HepG2 (cell line): ENCODE measurements at places on chromosomes 11 and 22.

- H3K27me3 ChIP-seq = peaks cover 65% of the 10 kb centered on the region; the same call in 2 of the 3 replicates
- no peaks in the 10 kb centered on the region for H3K36me3 ChIP-seq
- no peak overlapping the region for H3K4me3 ChIP-seq
- peaks cover 7% of the 10 kb centered on the region; the same call in 1 of the 2 replicates for H3K4me1 ChIP-seq
Measured at GRCh38 chr11:119640541-119640940, 88.5 kb downstream of the NECTIN1 start.

DNA sequence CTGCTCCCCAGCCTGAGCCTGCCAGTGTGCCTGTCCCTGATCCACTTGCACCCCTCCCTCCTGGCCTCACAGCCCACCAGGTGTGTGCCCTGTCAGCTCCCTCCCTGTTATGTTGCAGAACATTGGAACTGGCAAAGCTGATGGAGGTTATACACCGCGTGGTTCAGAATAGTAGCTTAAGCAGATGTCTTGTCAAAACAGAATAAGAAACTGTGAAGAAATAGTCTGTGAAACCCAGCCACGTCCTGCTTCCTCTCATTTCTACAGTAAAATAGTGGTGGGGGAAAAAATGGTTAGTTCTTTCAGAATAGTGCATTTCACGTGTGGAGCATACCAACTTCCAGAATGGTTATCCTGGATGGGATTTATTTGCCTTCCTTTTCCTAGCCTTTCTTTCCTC, 161.2 kb upstream of the NAV2 start:
- H3K4me1 ChIP-seq = no peaks in the 10 kb centered on the region
- no peak overlapping the region for H3K27ac ChIP-seq
- H3K4me3 ChIP-seq = no peak overlapping the region
- no peak for DNase-seq

GRCh38 chr11:34405079-34405858, 33.5 kb upstream of the CAT start:
- no peaks in the 10 kb centered on the region for H3K36me3 ChIP-seq
- no peak for DNase-seq
- no peaks in the 10 kb centered on the region for H3K27me3 ChIP-seq
- no peak overlapping the region for H3K4me3 ChIP-seq
- no peak overlapping the region for H3K27ac ChIP-seq

GRCh38 chr11:16773981-16774935, 35.8 kb downstream of the C11orf58 start:
- no peaks in the 10 kb centered on the region for H3K27me3 ChIP-seq
- peak overlapping the region; percentile 76 for H3K27ac ChIP-seq
- peak overlapping the region; percentile 33; the same call in 1 of the 2 replicates for H3K4me3 ChIP-seq
- H3K36me3 ChIP-seq = peaks cover 6% of the 10 kb centered on the region
- peaks cover 49% of the 10 kb centered on the region for H3K4me1 ChIP-seq

- no peaks in the 10 kb centered on the region for H3K4me1 ChIP-seq
- no peaks in the 10 kb centered on the region for H3K27me3 ChIP-seq
Measured at GRCh38 chr11:70420008-70420464, 21.7 kb downstream of the CTTN start.

DNA sequence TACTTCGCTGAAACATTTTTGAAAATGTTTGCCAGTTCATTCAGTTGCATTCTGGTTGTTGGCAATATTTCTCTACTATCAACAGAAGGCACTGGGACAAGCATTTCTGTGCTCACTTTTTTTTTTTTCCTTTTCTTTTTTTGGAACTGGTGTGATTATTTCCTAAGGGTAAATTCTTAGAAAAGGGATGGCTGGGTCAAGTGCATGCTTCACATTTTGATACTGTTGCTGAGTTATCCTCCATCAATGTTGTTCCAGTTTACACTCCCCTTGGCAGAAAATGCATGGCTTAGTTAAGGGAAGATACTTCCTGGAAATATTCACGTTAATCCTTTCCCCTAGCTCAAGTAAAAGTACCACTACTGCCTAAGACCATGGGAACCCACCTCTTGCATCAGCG, 81.8 kb downstream of the OSBP2 start:
- no peaks in the 10 kb centered on the region for H3K36me3 ChIP-seq
- no peaks in the 10 kb centered on the region for H3K27me3 ChIP-seq
- no peak for DNase-seq
- H3K4me3 ChIP-seq = no peak overlapping the region

- H3K27me3 ChIP-seq = peaks cover 68% of the 10 kb centered on the region
- no peaks in the 10 kb centered on the region for H3K4me1 ChIP-seq
- no peak for DNase-seq
- no peak overlapping the region for H3K27ac ChIP-seq
- no peak overlapping the region for H3K4me3 ChIP-seq
- no peaks in the 10 kb centered on the region for H3K36me3 ChIP-seq
Measured at GRCh38 chr11:8260202-8260966, 3.3 kb downstream of the LMO1 start.

- H3K36me3 ChIP-seq = peaks cover 19% of the 10 kb centered on the region
- H3K27ac ChIP-seq = peak overlapping the region; percentile 83
- H3K27me3 ChIP-seq = no peaks in the 10 kb centered on the region; the same call in 2 of the 3 replicates
- no peak for DNase-seq
- H3K4me1 ChIP-seq = peaks cover 39% of the 10 kb centered on the region
Measured at GRCh38 chr11:65083134-65083833, 556 bp downstream of the CDCA5 start.

DNA sequence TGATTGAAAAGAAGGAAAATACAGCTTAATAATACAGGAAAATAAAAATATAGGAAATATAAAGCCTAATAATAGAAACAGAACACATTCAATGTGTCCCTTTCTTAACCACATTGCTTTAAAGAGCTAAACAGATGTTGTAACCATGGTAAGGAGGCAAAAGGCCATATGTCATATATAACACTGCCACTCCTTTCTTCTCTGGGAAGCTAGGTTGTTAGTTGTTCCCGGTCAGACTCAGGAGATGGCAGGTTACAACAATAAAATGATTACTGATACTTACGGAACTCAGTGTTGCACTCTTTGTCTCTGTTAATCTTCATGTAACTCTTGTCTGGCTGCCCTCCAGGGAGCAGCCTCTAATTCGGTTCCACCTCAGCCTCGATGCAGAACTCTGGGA, 134.7 kb upstream of the PGR start:
- no peaks in the 10 kb centered on the region for H3K27me3 ChIP-seq
- H3K4me3 ChIP-seq = no peak overlapping the region
- H3K27ac ChIP-seq = no peak overlapping the region
- no peaks in the 10 kb centered on the region for H3K4me1 ChIP-seq
- H3K36me3 ChIP-seq = no peaks in the 10 kb centered on the region
- DNase-seq = no peak

DNA sequence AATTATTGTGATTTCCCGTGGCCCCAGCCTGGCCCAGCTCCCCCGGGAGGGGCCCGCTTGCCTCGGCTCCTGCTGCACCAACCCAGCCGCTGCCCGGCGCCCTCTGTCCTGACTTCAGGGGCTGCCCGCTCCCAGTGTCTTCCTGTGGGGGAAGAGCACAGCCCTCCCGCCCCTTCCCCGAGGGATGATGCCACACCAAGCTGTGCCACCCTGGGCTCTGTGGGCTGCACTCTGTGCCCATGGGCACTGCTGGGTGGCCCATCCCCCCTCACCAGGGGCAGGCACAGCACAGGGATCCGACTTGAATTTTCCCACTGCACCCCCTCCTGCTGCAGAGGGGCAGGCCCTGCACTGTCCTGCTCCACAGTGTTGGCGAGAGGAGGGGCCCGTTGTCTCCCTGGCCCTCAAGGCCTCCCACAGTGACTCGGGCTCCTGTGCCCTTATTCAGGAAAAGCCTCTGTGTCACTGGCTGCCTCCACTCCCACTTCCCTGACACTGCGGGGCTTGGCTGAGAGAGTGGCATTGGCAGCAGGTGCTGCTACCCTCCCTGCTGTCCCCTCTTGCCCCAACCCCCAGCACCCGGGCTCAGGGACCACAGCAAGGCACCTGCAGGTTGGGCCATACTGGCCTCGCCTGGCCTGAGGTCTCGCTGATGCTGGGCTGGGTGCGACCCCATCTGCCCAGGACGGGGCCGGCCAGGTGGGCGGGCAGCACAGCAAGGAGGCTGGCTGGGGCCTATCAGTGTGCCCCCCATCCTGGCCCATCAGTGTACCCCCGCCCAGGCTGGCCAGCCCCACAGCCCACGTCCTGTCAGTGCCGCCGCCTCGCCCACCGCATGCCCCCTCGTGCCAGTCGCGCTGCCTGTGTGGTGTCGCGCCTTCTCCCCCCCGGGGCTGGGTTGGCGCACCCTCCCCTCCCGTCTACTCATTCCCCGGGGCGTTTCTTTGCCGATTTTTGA, 3.3 kb upstream of the ANKRD13D start:
- peaks cover 29% of the 10 kb centered on the region for H3K4me1 ChIP-seq
- peaks cover 25% of the 10 kb centered on the region for H3K36me3 ChIP-seq
- peak overlapping the region; percentile 100 for H3K27ac ChIP-seq
- DNase-seq = no peak
- H3K27me3 ChIP-seq = no peaks in the 10 kb centered on the region
- H3K4me3 ChIP-seq = no peak overlapping the region

- no peaks in the 10 kb centered on the region for H3K4me1 ChIP-seq
- no peaks in the 10 kb centered on the region for H3K36me3 ChIP-seq
- H3K27me3 ChIP-seq = no peaks in the 10 kb centered on the region
Measured at GRCh38 chr11:107962181-107962580, 33.9 kb downstream of the RAB39A start.

DNA sequence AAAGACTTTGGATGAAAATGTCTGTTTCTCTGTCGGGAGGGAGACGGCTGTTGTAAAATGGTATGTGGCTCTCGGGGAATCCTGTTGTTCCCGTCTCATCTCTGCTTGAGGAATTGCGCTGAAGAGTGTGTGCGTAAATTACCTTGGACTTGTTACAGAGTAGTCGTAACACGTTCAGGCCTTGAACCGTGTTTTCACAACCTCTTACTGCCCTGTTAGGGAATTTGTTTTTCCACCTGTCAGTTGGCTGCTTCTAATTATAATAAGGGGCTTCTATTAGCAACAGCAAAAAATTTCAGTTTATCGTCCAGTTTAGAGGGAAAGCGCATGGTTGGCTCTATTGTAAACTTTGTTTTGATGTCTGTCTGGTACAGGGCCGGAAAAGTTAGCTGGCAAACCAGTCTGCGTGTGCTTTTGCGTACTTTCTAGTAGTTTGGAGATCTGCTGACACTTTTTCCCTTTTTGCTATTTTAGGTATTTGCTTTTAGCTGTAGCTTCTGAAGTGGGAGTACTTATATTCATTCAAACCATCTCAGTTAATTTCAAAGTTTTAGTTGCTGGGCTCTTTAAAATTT, 1.5 kb downstream of the HIPK3 start:
- peaks cover 49% of the 10 kb centered on the region for H3K4me1 ChIP-seq
- H3K27me3 ChIP-seq = no peaks in the 10 kb centered on the region
- peak overlapping the region; percentile 98 for H3K27ac ChIP-seq
- peak; percentile 53 for DNase-seq
- peak overlapping the region; percentile 100 for H3K4me3 ChIP-seq

- no peak overlapping the region for H3K27ac ChIP-seq
- no peak overlapping the region for H3K4me3 ChIP-seq
- no peaks in the 10 kb centered on the region for H3K36me3 ChIP-seq
- H3K27me3 ChIP-seq = peaks cover 8% of the 10 kb centered on the region
- no peaks in the 10 kb centered on the region for H3K4me1 ChIP-seq
Measured at GRCh38 chr22:20282901-20283673, 15.0 kb upstream of the RTN4R start.

DNA sequence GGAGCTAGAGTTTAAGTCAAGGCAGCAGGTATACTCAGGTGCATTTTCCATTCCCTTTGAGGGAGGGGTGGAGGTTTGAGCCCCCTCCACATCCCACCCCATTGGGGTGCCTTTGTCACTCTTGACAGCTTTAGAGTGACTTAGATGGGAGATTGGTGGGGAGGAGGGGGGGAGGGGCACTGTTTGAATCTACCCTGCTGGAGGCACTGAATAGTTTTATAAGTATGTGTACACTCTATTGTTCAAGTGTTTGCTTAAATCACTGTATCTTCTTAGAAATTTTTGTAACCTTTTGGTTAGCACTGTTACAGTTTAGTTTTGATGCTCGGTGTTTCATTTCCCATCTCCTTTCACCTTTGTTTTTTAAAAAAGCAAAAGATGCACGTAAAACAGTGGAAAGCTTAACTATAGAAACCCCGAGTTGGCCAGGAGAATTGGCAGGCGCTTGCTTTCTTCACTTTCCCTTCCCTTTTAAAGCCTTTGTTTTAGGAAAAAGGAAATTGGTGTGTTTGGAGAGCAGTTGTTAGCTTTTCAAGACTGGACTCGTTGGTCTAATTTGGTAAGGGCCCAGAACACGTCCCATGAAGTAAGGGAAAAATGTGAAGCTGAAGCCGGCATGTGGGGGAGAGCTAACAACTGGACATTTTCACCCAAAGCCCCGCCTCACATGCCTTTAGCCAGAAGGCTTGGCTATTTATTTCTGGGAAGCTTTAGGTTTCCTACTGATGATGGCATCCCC, 42.8 kb downstream of the TNRC6B start:
- H3K36me3 ChIP-seq = peaks cover under 1% of the 10 kb centered on the region; the same call in 1 of the 2 replicates
- no peak for DNase-seq
- H3K4me1 ChIP-seq = peaks cover 30% of the 10 kb centered on the region

GRCh38 chr11:123995119-123995518, at the start of gene OR10G6:
TSS of gene OR10G6 (minus strand) at chr11:123995161. CDS start at chr11:123995161, 0 bp downstream.
- no peaks in the 10 kb centered on the region for H3K36me3 ChIP-seq
- no peak within 1 kb of the TSS for H3K27ac ChIP-seq
- no peaks in the 10 kb centered on the region for H3K4me1 ChIP-seq
- H3K27me3 ChIP-seq = no peaks in the 10 kb centered on the region
- no peak for DNase-seq
- no peak within 1 kb of the TSS for H3K4me3 ChIP-seq

DNA sequence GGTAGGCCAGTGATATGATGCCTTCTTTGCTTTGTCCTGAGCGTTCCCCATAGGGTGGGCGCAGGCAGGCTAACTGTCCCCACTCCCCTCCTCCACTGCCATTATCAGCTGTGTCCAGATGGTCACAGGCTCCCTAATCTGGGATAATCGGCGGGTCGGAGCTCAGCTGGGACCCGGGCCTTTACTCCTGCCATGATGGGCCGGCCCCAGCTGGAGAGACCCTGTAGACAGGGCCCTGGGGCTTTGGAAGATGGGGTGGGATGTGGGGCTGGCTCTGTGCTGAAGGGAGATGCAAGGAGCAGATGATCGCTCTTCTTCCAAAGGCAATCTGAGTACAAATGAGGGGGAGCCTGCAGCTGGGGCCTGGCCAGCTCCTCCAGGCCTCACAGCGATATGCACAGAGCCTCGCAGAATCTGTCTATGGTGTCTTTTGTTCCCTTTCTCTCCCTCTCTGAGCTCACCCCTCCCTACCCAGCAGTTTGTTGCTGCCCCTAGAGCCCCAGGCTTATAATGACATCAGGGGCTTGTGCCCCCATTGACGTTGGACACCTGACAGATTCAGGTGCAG, 11.9 kb downstream of the KLHL35 start:
- no peaks in the 10 kb centered on the region for H3K27me3 ChIP-seq
- H3K36me3 ChIP-seq = no peaks in the 10 kb centered on the region
- no peak overlapping the region for H3K27ac ChIP-seq
- H3K4me3 ChIP-seq = no peak overlapping the region
- H3K4me1 ChIP-seq = peaks cover 38% of the 10 kb centered on the region
- no peak for DNase-seq

GRCh38 chr22:49100316-49100715, 727.4 kb downstream of the BRD1 start:
- H3K4me3 ChIP-seq = no peak overlapping the region
- no peaks in the 10 kb centered on the region for H3K4me1 ChIP-seq
- no peak overlapping the region for H3K27ac ChIP-seq
- no peak for DNase-seq
